ENCODE measurements at places on chromosomes 7 and 10.

GRCh38 chr7:35232994-35233393 is 20.9 kb downstream of the TBX20 start:
- no peak for DNase-seq

GRCh38 chr7:100101016-100101862 is at the start of the genes AP4M1 and MCM7:
TSS of gene AP4M1 (plus strand) at chr7:100101643. CDS start at chr7:100101715, 72 bp downstream.
TSS of gene MCM7 (minus strand) at chr7:100101397. CDS start at chr7:100101294, 103 bp downstream.
- peak; percentile 99 for DNase-seq

DNA sequence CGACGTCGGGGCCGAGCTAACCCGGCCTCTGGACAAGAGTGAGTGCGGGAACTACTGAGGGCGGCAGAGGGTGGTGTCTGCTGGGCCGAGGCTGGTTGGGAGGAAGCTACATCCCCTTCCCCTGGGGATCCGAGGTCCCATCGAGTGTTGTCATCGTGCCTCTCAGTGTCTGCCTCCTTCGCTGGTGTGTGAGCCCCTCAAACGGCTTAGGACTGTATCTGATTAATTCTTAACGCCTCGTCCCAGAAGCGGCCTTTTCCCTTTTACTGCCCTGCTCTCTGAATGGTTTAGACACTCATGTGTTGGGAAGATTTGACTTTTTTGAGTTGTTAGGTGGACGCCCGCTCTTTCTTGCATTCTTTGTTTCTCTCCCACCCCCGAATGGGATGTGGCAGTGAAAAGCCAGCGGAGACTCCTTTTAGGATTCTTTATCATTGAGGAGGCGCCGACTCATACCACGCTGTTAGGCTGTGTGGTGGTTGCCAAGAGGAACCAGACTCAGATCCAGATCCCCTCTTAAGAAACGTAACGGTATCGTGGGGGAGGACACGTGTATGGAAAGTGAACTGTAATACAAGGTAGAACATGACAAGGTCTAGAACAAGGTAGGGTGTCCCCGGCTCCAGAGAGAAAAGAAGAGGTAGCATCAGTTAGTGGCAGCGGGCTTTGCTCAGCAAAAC is 631 bp downstream of the SUPV3L1 start:
- DNase-seq = no peak

DNA sequence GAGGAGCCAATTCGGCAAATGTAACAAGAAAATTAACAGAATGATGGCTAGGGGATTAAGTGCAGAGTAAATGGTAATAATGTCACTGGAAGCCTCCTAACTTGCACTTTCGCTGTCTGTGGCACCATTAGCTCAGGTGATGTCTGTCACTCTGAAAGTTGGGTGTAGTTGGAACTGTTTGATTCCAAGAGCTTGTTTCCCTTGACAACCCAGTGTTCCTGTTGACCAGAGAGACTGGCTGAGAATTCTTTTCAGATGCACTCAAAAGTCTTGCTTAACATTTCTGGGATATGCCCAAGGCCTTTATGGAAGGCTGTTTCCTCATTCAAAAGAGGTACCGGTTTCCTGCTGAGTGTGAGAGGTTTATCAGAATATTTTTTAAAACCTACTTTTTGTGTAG is 49.6 kb downstream of the PLPP4 start:
- DNase-seq = no peak

DNA sequence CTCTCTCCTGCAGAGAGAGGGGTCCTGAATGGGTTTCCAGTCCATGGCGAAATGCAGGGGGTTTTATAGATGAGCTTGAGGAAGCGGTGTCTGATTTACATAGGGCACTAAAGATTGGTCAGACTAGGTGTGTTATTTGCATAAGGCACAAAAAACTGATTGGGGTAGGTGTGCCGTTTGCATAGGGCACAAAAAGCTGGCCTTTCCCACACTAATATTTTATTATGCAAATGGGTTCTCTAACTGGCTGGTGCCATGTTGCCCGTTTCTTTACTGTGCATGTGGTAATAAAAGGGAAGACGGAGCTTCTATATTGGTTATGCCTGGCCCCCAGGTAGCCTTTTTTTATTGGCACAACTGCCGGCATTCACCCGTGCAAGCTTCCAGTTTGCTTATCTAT is 50.2 kb downstream of the MALRD1 start:
- DNase-seq = no peak

DNA sequence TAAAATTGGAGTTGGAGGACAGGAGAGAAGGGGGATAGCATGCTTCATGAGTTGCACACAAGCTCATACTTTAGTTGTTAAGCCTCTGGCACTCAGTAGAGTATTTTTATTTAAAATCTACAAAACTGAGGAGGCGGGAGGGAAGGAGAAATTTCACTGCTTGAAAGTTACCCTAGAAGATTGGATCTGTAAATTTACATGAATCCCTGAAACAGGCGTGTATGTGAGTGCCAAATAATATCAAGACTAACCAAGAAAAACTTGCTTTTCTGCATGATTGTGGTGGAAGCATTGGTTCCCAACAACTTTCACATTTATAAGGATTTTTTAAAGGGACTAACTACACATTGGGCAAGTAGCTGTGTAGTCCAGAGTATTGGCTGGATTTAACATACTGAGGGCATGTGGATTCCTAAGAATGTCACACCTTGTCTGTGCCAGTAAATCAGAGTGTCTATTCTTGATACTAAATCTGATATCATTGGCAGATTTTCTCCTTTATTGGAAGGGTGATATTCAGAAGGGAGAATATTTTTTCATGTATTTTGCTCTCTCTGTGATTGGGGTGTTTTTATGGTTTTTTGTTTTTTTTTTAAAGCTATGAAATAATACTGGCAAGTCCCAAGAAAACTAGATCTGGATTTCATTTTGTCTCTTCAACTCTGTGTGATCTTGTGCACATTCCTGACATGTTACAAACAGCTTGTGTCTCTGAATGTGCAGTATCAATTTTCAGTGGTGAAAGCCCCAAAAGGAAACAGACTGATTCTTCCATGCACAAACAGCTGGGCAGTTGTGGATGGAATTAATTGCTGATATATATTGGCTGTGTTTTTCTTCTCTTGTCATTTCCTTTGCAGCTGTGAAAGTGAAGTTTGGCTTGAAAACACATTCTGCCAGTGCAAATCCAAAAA is 67.2 kb downstream of the ADD3 start:
- DNase-seq = no peak

DNA sequence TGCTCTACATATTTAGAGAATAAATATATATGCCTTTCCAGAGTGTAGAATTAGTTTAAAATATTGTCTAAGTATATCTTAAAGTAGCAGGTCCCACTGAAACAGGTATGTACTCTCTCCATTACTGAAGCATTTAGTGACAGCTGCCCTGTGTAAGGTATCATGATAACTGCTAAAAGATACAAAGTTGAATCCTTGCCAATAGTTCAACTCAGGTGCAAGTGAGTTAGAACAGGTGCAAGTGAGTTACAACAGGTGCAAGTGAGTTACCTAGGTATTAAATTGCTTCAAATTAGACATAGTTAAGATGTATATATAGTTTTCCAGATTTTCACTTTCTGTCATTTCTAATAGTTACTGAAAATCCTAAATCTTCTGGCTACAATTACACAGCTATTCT is 119.1 kb downstream of the CNOT4 start:
- DNase-seq = peak; percentile 63

DNA sequence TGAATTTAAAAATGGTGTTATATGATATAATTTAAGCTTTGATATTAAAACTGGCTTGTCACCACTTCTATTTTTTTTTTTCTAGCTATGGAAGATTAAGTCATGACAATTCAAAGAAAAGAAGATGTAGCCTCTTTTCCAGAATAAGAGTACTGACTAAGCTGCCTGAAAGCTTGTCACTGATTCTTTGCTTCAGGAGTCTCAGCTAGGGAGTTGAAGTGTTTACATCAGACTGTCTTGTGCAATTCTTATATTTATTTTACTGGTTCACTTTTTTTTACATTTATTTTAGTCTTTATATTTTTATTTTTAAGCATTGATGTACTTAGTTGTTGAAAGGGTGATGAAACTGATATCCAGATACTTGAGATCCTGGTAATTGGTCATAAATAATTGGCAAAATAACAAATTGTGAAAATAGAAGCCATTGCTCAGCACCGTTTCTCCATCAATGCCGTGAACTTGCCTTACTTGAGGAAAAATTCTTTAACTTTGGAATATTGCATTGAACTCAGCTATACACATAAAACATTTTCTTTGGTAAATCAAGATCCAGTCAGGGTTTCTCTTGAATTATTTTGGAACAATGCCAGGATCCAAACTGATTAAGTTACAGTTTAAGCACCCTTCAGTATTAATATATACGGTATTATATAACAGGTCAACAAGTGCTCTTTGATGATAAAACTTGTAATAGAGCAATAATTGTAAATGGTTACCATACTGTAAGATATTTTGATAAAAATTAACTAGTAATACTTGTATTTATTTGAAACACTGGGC is 156.4 kb downstream of the PHTF2 start:
- no peak for DNase-seq

- DNase-seq = no peak
These were observed 821 bp downstream of the SLC35B4 start for GRCh38 chr7:134315679-134316538.

DNA sequence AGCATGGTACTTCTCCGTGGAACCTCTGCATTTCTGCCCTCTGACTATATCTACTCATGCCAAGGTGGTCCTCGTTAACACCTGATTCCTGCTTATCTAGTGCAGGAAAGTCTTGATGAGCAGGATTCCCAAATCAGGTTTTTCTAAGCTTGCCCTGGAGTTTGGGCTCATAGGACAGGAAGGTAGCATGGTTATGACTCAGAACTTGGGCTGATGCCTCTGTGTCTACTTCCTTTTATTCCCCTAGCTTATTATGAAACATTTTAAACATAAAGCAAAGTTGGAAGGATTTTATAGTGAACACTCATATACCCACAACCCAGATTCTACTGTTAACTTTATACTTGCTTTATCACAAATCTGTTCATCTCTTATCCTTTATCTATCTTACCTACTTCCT is 5.6 kb downstream of the SUFU start:
- DNase-seq = no peak

DNA sequence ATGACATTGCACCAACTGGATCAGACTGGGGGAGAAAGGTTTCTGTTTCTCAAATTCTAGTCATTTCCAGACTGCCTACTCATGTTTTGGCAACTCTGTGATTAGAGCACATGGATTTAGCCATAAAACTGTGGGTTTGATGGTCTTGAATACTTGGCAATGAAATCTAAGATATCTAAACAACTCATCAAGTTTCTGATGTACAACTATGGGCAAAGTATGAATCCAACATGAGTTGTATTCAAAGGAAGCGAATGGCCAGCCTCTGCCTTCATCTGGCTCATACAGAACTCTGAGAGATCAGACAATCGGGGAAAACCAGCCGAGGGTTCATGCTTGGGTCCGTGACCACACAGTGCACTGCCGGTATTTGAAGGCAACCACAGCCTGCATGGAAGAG is 144.3 kb downstream of the ADAM12 start:
- no peak for DNase-seq

GRCh38 chr10:48418189-48418788 is 111.8 kb downstream of the MAPK8 start:
- DNase-seq = no peak

DNA sequence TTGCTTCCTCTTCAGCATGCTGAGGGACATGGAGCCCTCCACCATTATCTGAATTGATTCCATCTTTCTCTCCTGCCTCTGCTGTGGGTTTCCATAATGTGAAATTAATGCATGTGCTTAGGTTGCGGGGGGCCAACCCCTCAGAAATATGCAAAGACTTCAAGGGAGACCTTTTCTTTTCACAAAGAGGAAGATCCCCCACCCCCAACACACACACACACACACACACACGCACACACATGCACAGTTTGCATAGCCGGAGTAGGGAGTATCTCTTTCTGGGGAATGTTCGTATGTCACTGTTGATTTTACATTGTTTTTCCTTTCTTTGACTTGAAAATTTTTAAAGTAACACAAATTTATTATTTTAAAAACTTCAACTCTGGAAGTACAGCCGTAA is 193.5 kb downstream of the MGMT start:
- DNase-seq = no peak

DNA sequence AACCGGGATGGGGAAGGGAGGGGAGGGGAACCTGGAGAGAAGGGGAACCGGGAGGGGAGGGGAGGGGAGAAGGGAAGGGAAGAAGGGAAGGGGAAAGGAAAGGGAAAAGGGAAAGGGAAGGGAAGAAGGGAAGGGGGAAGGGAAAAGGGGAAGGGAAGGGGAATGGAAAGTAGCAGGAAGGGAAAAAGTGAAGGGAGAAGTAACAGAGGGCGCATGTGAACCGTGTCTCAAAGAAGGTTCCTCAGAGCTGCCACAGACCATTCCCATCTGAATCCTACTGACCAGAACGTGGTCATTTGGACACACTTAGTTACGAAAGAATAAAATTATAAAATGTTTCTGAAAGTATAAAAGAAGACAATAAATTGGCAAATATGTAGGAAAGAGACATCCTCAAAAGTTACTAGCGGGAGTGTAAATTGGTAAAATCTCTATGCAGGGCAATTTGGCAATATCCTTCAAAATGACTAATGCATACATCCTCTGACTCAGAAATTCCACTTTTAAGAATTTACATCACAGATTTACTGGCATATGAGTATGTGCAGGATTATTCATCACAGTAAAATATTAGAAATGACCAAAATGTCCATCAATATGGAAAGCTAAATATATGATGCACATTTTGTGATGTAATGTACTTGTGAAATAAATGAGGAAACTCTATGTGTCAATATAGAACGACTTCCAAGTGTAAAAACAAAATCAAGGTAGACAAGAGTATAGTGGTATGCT is 12.9 kb downstream of the C10orf67 start:
- DNase-seq = no peak

DNA sequence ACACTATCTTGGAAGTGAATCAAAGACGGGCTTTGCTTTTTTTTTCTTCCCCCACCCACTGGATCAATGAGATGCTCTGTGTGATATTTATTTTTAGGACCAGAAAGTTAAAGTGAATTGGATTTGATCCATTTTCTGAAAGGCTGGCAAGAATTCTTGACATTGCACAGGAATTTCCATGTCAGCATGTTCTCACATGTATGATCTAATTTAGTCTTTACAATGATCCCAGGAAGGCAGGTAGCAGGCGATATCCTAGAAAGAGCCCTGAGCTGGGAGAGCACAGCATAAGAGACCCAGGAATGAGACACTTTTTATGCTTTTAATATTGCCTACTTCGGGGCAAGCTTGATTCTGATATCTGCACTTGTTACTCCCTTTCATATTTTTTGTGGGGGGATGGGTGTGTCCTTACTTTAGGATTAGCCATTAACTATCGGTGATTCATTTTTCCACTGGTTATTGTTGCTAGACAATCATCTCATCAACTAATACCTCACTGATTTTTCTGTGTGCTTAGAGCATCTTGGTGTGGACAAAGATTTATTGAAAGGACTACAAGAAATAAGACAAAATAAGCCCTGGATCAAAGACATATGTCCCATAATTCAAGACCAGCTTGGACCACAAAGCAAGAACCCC is 58.1 kb downstream of the NRP1 start:
- no peak for DNase-seq

- no peak for DNase-seq
These were observed 13.8 kb upstream of the PAX2 start for GRCh38 chr10:100731407-100732240.

GRCh38 chr7:28509251-28510025 is 97.1 kb downstream of the CREB5 start:
- no peak for DNase-seq

- peak; percentile 23 for DNase-seq
These were observed 17.5 kb downstream of the ACTA2 start for GRCh38 chr10:88934900-88935672.

All from NCI-H774 (cell line).